ENCODE measurements at places on chromosomes 13 and 19.

GRCh38 chr19:42324655-42325307, 654 bp upstream of the MEGF8 start:
- DNase-seq: no peak

DNA sequence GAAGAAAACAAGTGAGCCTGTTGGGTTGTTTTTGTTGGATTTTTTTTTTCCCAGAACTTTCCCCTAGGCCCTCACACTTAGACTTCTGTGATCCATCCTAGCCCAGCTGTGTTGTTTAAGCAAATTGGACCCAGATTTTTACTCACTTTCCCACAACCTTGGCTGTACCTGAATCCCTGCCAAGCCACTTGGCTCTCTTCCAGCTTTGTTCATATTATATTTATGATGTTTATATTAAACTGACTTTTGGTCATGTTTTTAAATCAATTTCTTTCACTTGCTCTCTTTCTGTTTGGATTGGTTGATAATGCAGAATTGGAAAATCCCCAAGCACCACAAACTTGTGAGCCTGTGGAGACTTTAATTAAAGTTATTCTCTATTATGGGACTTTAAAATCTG, 16.6 kb downstream of the OLFM4 start:
- DNase-seq: no peak

GRCh38 chr19:18109733-18110608, 12.4 kb downstream of the MAST3 start:
- no peak for DNase-seq

GRCh38 chr19:4365791-4366665, 22.7 kb downstream of the MPND start:
- no peak for DNase-seq

DNA sequence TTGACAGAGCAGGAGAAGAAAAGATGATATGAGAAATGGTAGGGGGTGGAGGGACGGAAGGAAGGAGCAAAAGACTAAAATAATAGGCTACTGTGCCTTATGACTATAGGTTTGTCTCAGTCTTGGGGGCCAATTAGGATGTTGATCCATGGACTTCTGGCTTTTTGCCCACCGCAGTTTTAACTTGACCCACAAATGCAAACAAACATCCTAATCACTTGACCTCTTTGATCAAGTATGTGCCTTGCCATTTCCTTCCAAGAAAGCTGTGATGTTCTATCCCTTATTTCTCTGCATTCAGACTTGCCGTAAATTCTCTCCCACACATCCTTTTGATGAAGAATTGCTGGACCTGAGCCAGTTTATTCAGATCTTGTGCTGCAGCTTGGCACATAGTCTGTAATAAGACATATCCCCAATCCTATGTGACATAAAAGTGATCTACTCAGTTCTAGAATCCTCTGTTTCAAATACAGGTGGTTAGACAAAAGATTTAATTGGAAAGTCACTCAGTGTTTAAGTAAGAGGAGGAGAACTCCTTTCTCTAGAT, 62.8 kb downstream of the TPT1 start:
- DNase-seq: no peak

DNA sequence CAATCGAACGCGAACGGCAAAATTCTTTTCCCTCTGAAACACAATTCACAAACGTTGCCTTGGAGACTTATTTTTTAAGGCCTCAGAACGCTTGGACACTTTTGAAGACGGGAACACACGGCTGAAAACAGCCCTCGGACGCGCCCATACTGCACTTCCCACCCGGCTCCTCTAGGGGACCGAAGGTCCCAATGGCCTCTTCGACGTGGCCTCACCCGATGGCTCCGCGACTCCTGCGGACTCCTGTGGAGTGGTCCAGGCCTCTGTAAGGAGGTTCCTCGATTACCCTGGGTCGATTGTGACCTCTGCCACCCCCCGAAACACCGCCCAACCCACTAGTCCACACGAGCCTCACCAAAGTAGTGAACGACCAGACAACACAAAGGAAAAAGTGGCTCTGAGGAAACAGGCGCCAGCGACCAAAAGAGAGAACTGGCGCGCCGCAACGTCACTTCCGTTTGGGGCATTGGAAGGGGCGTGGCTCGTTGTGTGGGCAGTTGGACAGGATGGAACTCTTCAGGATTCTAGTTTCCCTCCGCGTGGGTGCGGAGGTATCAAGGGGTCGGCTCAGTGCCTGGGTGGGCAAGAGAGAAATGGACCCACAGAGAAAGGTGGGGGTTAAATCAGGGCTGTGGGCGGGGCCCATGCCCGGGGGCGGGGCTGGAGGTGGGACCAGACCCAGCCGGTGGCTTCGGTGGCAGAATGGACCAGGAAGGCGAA, at the start of gene ZNF560:
TSS of gene ZNF560 (minus strand) at position 434 of the 720 bp plus-strand sequence. CDS start 23,303 bp downstream, outside the sequence.
- DNase-seq: no peak

DNA sequence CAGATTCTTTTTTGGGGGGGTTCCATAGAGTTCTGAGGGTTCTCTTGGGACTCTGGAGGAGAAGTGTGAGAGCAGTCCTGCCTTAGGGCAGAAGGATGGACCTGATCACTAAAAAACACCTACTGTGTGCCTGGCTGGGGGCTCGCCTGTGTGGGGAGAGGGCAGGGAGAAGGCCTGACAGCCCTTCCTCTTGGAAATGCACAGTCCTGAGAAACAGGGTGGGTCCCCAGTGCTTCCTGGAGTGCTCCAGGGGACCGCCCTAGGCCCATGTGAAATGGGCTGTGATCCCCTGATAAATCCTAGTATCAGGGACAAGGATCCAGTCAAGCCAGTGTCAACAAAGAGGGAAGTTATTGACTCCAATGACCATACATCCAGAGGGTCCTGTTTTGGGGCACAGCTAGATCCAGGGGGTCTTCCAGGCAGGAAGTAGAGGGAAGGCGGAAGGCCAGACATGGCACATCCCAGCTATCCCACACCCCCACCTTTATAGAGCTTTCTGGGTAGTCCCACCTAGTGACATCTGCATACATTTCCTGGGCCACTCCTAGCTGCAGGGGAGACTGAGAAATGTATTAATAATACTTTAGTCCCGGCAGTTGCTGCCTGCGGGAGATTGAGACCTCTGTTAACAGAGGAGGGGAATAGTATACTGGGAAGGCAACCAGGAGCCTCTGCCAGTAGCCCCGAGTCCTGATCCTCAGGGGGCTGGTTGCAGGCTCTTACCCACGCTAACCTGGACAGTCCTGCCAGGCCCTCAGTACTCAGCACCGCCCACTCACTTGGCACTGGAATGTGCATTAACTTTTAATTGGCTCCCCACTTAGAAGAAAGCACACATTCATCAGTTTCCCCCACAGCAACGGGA, 13.7 kb downstream of the BCKDHA start:
- no peak for DNase-seq
